ENCODE measurements at places on chromosomes 1 and 21. TPM values are rescaled to one million over a fixed set of nuclear protein-coding genes. Genes with fewer than 3 reads are reported as not detected.

GRCh38 chr1:156065871-156066270 is 4.9 kb downstream of the RAB25 start:
- H3K27me3 ChIP-seq = no peaks in the 10 kb centered on the region
- H3K4me3 ChIP-seq = no peak overlapping the region
- no peak overlapping the region for H3K27ac ChIP-seq
- H3K36me3 ChIP-seq = no peaks in the 10 kb centered on the region
- H3K4me1 ChIP-seq = no peaks in the 10 kb centered on the region

DNA sequence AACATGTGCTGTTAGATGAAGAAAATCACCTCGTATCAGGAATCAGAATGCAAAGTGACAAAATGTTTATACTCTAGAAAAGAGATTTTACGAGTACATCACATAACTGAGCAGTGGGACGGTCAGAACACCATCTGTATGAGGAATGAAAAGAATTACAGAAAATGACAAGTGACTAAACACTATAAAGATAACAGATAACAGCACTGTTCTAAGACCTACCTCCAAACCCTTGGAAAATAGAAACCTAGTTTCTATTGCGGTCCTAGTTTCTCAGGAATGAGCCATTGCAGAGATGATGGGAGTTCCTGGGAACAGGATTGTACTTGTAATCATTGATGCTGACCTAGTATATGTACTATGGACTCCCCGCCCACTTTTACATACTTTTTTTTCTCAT is 839.4 kb upstream of the ADAMTS5 start:
- no peaks in the 10 kb centered on the region for H3K4me1 ChIP-seq
- DNase-seq = no peak
- H3K36me3 ChIP-seq = no peaks in the 10 kb centered on the region
- no peak overlapping the region for H3K27ac ChIP-seq

PI4KB gene
- total RNA-seq = 103 TPM

TLR5 gene
- 13.8 TPM for total RNA-seq

DNA sequence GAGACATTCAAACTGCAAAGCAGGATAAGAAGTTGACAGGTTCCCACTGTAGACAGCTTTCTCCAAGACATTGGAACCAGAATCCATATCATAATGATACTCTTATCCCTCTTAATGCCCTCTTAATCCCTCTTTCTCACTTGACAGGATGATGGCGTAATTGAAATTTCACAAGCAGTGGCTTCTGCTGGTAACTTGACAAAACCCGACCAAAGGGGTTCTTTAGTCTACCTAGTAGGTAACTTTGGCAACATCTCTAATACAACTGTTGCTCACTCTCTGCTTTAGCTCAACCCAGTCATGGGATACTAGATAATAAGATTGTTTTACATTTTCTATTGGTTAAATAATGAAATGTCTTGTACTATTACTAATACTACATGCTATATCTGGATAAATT is 34.7 kb downstream of the S100A10 start:
- H3K4me3 ChIP-seq = no peak overlapping the region
- H3K27me3 ChIP-seq = no peaks in the 10 kb centered on the region
- DNase-seq = no peak
- H3K27ac ChIP-seq = no peak overlapping the region

DNA sequence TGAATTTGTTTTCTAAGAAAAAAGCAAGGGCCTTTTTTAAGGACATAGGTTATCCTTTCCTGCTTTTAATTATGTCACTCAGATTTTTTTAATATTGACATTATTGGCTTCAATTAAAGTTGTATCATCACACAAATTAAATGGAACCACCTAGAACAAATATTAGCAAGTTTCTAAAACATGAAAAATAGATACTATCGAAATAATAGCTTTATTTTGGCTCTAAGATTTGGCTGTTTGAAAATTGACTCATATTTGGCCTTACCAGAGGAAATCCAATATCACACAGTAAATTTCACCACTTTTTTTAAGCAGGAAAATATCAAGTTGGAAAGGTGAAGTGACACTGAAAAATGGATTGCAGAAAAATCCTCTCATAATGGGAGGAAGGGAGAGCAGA is 9.2 kb downstream of the DNASE2B start:
- peaks cover 3% of the 10 kb centered on the region for H3K4me1 ChIP-seq
- H3K27ac ChIP-seq = no peak overlapping the region
- DNase-seq = no peak
- H3K4me3 ChIP-seq = no peak overlapping the region

DNA sequence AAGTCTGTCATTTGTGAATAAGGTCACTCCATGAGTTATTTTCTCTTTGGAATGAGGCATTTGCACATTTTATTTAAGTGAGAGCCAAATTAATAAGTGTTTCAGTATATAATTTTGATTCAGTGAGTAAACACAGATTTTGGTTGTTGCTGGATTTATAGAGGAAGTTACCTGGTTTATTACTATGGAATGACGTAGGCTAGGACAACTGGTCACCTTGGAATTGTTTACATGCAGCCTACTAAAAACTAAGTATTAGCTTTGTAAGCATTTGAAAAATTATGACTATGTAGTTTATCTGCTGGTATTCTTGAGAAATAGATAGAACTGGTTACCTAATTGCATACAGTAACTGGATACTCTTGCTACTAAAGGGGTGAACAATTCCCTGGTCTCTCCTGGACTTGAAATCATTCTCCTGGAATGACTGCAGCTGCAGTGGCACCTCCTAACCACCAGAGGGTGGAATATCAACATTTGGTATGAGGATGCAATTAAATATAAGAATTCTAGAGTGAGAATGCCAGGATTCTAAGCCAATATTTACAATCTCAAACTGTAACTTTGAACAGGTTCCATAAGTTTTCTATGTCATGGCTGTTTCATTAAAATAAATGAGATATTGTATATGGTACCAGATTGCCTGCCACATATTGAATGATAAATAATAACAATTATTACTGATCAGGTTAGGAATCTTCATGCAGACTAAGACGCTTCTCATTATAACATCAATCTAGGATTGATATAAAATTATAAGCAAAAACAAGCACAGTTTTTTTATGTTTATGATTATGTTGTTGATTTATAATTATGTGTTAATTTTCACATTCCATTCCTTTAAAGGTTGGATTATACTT is 3.5 kb upstream of the KRTAP27-1 start:
- H3K4me3 ChIP-seq = no peak overlapping the region
- H3K36me3 ChIP-seq = no peaks in the 10 kb centered on the region

DNA sequence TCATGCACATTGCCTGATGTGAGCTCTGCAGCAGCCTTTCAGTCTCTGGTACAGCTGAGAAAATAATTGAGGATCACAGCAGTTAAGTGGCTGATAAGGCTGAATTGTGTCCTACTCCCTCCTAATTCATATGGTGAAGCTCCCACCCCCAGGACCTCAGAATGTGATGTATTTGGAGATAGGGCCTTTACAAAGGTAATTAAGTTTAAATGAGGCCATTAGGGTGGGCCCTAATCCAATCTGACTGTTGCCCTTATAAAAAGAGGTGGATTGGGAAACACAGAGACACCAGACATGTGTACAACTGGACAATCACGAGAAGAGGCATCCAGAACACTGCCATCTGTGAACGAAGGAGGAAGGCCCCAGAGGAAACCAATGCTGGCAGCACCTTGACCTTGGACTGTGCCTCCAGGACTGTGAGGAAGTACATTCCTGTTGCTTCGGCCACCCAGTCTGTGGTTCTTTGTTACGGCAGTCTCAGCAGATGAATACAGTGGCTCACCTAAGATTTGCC is 148.1 kb downstream of the TRABD2B start:
- no peaks in the 10 kb centered on the region for H3K36me3 ChIP-seq
- no peak for DNase-seq
- H3K27ac ChIP-seq = no peak overlapping the region
- H3K27me3 ChIP-seq = no peaks in the 10 kb centered on the region

DNA sequence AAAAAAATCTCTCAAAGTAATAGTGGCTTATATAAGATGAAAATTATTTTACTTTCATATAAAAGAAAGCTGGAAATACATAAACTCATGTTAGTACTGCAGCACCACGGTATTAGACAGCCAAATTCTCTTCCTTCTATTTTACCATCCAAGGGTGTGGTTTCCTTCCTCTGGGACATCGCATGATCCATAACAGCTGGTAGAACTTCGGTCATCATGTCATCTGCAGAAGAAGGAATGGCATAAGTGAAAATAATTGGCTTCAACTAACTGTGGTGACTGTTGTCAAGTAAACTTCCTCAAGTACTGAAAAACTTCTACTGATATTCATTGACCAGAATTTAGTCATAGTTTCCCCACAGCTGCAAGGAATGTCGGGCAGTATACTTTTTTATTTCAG is 28.3 kb upstream of the IFI44L start:
- no peaks in the 10 kb centered on the region for H3K27me3 ChIP-seq
- no peaks in the 10 kb centered on the region for H3K36me3 ChIP-seq
- H3K4me3 ChIP-seq = no peak overlapping the region
- H3K27ac ChIP-seq = no peak overlapping the region
- DNase-seq = no peak
- no peaks in the 10 kb centered on the region for H3K4me1 ChIP-seq

GRCh38 chr1:202982715-202983430 is 15.8 kb upstream of the CYB5R1 start:
- H3K4me1 ChIP-seq = no peaks in the 10 kb centered on the region
- DNase-seq = no peak
- no peaks in the 10 kb centered on the region for H3K36me3 ChIP-seq

- no peaks in the 10 kb centered on the region for H3K27me3 ChIP-seq
- H3K4me1 ChIP-seq = no peaks in the 10 kb centered on the region
- H3K27ac ChIP-seq = no peak overlapping the region
Measured at GRCh38 chr1:246052603-246053002, 454.5 kb downstream of the SMYD3 start.

DNA sequence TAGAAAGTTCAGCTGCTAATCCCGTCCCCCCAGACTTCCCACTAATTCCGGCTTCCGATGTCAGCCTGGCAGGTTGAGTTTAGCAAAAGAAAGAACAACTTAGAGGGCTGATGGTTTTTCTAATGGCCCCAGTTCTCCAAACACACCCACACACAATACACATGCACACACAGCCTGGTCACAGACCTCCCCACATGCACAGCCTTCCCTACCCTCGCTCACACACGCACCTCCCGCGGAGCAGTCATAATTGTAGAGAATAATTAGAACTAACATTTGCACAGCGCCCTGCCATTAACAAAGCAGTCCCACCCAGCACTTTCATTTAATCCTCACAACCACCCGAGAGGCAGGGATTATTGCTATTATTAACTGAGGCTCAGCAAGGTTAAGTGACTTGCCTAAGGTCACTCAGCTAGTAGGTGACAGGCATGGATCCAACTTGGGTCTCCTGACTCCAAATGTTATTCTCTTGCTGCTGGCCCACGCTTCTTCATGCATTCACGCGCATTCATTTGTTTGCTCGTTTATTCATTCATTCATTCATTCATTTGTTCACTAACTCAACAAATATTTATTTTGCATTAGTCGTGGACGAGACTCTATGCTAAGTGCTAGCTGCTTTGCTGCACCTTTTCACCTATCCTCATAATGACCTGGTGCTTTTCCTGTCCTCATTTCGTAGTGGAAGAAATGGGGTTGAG is 274.9 kb downstream of the FOXD2 start:
- H3K27ac ChIP-seq = no peak overlapping the region
- no peak for DNase-seq
- H3K4me3 ChIP-seq = no peak overlapping the region
- H3K4me1 ChIP-seq = peaks cover 15% of the 10 kb centered on the region
- no peaks in the 10 kb centered on the region for H3K27me3 ChIP-seq

TNFRSF14 gene
- total RNA-seq = 39.0 TPM

- H3K27ac ChIP-seq = no peak overlapping the region
- H3K4me3 ChIP-seq = no peak overlapping the region
- no peaks in the 10 kb centered on the region for H3K4me1 ChIP-seq
- H3K27me3 ChIP-seq = no peaks in the 10 kb centered on the region
Measured at GRCh38 chr1:239939602-239940001, 152.1 kb upstream of the FMN2 start.

GRCh38 chr1:115654125-115654524 is 12.4 kb downstream of the VANGL1 start:
- H3K27ac ChIP-seq = no peak overlapping the region
- H3K4me1 ChIP-seq = peaks cover 6% of the 10 kb centered on the region
- H3K36me3 ChIP-seq = no peaks in the 10 kb centered on the region
- no peaks in the 10 kb centered on the region for H3K27me3 ChIP-seq
- no peak for DNase-seq

DNA sequence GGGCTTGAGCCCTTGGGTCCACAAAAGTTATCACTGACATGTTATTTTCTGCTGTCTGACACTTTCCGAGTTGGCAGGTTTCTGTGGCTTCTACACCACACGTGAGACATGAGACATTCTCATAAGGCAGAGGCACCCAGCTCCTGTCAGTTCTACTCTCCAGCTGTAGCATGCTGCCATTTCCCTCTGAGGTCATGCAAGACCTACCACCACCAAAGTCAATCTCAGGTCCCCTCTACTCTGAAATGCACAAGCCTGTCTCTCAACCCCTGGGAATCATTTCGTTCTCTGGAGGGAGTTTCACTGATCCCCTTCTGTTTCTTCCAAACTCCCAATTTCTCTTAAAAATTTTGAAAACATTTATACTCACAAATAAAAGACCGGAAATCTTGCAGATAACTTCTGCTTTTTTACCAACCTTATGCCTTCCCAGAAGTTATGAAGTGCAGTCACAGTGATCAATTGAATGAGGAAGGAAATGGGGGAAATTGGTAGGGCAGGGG is 39.5 kb upstream of the CR2 start:
- H3K4me1 ChIP-seq = no peaks in the 10 kb centered on the region
- no peaks in the 10 kb centered on the region for H3K27me3 ChIP-seq
- no peak overlapping the region for H3K27ac ChIP-seq

DNA sequence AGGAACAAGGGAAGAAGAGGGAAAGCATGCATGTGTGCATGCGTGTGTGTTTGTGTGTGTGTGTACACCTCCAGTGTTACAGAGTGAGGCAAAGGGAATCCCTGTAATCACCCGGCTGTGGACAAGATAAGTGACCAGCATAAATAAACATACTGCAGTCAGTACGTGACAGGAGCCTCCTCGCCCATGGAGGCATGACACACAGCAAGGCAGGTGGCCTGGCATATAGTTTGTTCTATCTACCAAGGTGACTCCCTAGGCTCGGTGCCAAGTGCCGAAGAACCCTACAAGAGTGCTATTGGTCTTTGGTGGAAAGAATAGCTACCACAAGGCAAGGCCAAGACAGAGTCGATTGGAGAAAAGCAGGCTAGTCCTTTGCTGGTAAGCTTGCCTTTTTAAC is 31.7 kb upstream of the HEATR1 start:
- H3K4me1 ChIP-seq = no peaks in the 10 kb centered on the region
- no peaks in the 10 kb centered on the region for H3K27me3 ChIP-seq
- no peaks in the 10 kb centered on the region for H3K36me3 ChIP-seq
- no peak for DNase-seq
- no peak overlapping the region for H3K4me3 ChIP-seq

TRPM2 gene
- 3.9 TPM for total RNA-seq

DNA sequence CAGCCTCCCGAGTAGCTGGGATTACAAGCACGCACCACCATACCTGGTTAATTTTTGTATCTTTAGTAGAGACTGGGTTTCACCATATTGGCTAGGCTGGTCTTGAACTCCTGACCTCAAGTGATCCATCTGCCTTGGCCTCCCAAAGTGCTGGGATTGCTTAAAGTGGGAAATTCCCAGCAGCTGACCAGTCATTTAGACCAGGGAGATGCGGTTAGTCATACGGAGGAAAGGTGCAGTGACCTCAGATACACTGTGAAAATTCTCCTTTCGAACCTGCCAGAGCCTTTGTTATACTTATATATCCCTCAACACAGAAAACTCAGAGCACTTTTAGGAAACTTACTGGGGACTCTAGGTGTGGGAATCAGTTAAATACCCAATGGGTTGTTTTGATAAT is 39.6 kb downstream of the MAP10 start:
- DNase-seq = no peak
- H3K4me1 ChIP-seq = no peaks in the 10 kb centered on the region
- H3K27ac ChIP-seq = no peak overlapping the region
- H3K27me3 ChIP-seq = no peaks in the 10 kb centered on the region
- no peak overlapping the region for H3K4me3 ChIP-seq
